PC-3 (cell line): ENCODE measurements at places on chromosomes 6 and 20. TPM values are rescaled to one million over a fixed set of nuclear protein-coding genes. Genes with fewer than 3 reads are reported as not detected.

DNA sequence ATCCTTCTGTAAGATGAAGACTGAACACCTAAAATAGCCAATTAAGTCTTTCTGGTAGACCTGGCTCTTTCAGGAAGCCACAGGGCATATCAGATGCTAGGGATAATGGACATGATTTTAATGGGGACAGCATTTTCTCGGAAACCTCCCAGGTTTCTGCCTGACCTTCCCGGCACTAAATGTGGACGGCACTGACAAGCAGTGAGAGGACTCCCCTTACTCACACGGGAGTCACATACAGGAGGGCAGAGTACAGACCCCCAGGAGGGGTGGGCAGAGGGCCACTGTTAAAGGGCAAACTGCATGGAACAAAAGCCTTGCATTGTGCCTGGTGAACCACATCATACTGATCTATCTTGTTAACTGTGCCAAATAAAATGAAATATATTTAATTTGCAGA, 19.9 kb downstream of the PSMG4 start:
- H3K27ac ChIP-seq = no peak overlapping the region
- peaks cover 24% of the 10 kb centered on the region for H3K4me1 ChIP-seq
- no peaks in the 10 kb centered on the region; the same call in 1 of the 2 replicates for H3K36me3 ChIP-seq
- H3K4me3 ChIP-seq = no peak overlapping the region
- no peak for DNase-seq

- no peak overlapping the region for H3K4me3 ChIP-seq
- no peaks in the 10 kb centered on the region for H3K27me3 ChIP-seq
- H3K4me1 ChIP-seq = no peaks in the 10 kb centered on the region
- no peaks in the 10 kb centered on the region for H3K36me3 ChIP-seq
Observed at GRCh38 chr20:37413379-37413778, 67.4 kb downstream of the SRC start.

The SASH1 gene
- 9.8 and 10.5 TPM in 2 replicates for total RNA-seq

DNA sequence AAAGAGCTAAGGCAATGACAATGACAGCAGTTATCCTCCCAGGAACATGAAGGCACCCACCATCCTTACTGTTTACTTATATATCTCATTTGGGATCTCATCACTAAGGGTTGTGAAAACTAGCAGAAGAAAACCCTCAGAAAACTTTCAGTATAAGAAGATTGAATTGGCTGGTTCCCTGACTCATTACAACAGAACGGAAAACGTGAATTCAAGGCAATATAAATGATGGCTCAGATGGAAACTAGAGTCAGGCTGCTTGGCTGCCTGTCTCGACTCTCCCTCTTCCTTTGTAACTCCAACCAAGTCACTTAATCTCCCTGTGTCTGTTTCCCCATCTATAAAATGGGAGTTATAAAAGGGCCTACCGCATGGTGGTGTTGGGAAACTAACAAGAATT, 387.1 kb upstream of the JARID2 start:
- H3K27me3 ChIP-seq = no peaks in the 10 kb centered on the region
- no peak overlapping the region for H3K4me3 ChIP-seq
- H3K27ac ChIP-seq = no peak overlapping the region
- no peaks in the 10 kb centered on the region for H3K4me1 ChIP-seq
- DNase-seq = no peak

DNA sequence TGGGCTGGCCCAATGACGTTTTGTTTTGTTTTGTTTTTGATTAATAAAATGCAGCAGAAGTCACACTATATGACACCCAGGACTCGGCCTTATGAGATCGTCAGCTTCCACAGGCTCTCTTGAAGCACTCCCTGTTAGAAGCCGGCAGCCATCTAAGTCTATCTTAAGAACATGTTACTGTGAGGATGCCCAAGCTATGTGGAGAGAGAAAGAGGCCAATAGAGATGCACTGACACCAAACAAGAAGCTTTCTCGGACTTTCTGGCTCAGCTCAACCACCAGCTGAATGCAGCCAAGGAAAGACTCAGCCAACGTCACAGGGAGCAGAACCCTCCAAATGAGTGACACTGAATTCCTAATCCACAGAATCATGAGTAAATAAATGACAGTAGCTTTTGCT, 14.0 kb downstream of the SGK1 start:
- no peaks in the 10 kb centered on the region for H3K36me3 ChIP-seq
- no peak overlapping the region for H3K4me3 ChIP-seq
- H3K4me1 ChIP-seq = no peaks in the 10 kb centered on the region
- no peaks in the 10 kb centered on the region for H3K27me3 ChIP-seq

The MATN4 gene
- total RNA-seq = 0.33 TPM in 1 of 2 replicates, not detected in the other

DNA sequence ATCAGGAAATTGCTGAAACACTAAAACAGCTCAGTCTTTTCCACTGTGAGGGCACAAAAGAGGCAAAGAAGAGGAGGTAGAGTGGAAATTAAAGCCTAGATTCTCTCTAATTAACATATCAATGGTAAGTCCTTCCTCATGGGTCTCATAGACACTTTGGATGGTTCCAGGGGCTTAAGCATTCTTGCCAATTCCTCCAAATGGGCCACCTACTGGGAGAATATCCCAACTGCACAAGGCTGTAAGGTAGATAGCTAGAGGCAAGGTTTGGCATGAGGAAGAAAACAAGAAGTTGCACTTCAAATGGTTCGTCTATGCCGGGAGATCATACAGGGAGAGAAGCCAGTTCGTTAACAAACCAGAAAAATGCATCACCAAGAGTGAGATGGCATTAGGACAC, 107.6 kb upstream of the KHDRBS2 start:
- no peak overlapping the region for H3K27ac ChIP-seq
- no peaks in the 10 kb centered on the region for H3K36me3 ChIP-seq
- no peaks in the 10 kb centered on the region for H3K27me3 ChIP-seq
- DNase-seq = no peak
- no peak overlapping the region for H3K4me3 ChIP-seq

The SIRPD gene
- total RNA-seq = 0.18 and 0.23 TPM in 2 replicates

The EMILIN3 gene
- total RNA-seq = not detected in 2 replicates

GRCh38 chr20:36179170-36179945, 24.8 kb downstream of the EPB41L1 start:
- no peaks in the 10 kb centered on the region for H3K27me3 ChIP-seq
- DNase-seq = no peak
- H3K27ac ChIP-seq = no peak overlapping the region

DNA sequence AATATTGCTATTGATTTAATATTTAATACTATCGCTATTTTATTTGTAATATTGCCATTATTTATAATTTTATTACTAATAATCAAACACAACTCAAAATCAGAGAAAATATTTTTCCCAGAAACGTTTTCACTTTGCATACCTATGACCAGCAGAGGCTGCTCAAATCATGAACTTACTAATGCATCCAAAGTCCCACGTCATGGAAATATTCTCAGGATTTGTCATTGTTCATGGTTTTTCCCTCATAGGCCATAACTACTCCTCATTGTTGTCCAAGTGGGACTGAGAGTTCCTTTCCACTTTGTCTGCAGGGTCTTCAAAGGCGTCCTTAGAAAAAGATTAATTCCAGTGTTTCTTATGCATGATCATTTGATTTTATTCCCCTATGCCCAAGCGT, 344.8 kb downstream of the THBS2 start:
- H3K27me3 ChIP-seq = no peaks in the 10 kb centered on the region
- H3K4me1 ChIP-seq = no peaks in the 10 kb centered on the region
- H3K27ac ChIP-seq = no peak overlapping the region
- H3K4me3 ChIP-seq = no peak overlapping the region
- DNase-seq = no peak

GRCh38 chr6:134173936-134174671, 121.7 kb upstream of the SLC2A12 start:
- H3K27me3 ChIP-seq = no peaks in the 10 kb centered on the region
- peaks cover 40% of the 10 kb centered on the region for H3K36me3 ChIP-seq
- peaks cover 7% of the 10 kb centered on the region; the same call in 1 of the 2 replicates for H3K4me1 ChIP-seq
- peak overlapping the region; percentile 95 for H3K4me3 ChIP-seq
- H3K27ac ChIP-seq = peak overlapping the region; percentile 50

DNA sequence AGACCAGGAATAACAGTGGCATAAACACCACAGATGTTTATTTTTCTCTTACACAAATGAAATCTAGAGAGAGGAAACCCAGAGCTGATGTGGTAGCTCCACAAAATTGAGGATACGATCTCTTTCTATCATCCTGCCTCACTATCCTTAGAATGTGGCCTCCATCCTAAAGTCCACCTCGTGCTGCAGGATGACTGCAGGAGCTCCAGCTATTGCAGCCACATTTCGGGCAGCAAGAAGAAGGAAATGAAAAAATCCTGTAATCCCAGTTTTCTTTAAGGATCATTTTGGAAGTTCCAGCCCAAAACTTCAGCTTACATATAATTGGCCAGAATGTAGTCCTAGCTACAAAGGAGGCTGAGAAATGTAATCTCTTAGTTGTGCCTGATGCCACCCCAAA, 41.2 kb upstream of the ARFGEF2 start:
- no peaks in the 10 kb centered on the region for H3K36me3 ChIP-seq
- H3K27me3 ChIP-seq = no peaks in the 10 kb centered on the region
- peaks cover 17% of the 10 kb centered on the region for H3K4me1 ChIP-seq
- no peak overlapping the region for H3K4me3 ChIP-seq
- DNase-seq = no peak

The SRC gene
- 55.6 and 82.1 TPM in 2 replicates for total RNA-seq

DNA sequence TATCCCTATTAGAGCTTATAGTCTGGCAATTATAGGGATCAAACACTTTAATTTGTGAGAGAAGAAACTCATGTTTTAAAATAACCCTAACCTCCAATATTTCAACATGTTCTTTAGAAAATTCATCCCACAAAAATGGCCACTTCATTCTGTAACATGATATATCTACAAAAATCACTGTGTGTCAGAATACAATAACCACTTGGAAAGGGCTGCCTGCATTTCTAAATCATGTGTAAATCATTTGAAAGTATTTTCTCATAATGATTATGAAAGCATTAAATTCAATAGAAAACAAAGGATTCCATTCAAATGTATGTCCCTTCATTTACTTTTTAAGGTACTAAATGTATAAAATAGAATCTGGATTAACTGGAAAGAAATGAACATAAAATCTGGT, 101.4 kb upstream of the NHSL1 start:
- peaks cover 10% of the 10 kb centered on the region for H3K4me1 ChIP-seq
- peak overlapping the region; percentile 38 for H3K27ac ChIP-seq
- H3K36me3 ChIP-seq = no peaks in the 10 kb centered on the region
- no peak overlapping the region for H3K4me3 ChIP-seq

DNA sequence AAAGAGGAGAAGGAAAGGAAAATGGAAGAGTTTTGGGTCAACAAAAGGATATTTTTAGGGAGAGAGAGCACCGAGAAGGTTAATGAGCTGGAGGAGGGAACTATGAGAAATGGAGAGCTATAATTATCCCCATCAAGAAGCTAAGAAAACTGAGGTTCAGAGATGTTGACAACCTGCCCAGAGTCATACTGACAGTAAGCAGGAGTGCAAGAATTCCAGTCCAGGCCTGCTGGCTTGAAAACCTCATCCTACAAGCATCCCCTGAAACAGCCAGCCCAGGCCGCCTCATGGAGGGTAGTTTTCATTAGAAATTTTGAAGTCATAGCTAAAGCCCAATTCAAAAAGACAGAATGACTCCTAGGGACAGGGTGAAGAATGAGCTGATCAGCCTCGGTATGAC, 172.1 kb upstream of the LRFN2 start:
- peaks cover 15% of the 10 kb centered on the region for H3K27me3 ChIP-seq
- DNase-seq = no peak
- H3K4me1 ChIP-seq = no peaks in the 10 kb centered on the region
- no peaks in the 10 kb centered on the region for H3K36me3 ChIP-seq
- no peak overlapping the region for H3K4me3 ChIP-seq

DNA sequence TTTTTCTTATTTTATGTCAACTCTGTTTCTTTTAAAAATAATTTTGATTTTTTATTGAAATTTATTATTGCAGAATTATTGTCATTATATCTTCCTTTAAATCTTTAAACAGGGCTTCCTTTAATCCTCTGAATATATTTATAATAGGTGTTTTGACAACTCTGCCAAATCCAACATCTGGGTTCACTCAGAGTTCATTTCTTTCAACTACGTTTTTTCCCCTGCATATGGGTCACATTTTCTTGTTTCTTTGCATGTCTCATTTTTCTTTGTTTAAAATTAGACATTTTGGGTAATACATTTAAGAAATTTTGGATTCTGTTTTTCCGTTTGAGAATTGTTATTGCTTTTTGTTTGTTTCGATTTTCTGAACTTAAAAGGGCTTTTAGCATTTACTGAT, 655.1 kb upstream of the CITED2 start:
- DNase-seq = no peak
- H3K27me3 ChIP-seq = no peaks in the 10 kb centered on the region
- H3K4me3 ChIP-seq = no peak overlapping the region
- no peaks in the 10 kb centered on the region for H3K36me3 ChIP-seq

The ECHDC1 gene
- total RNA-seq = 24.2 and 34.5 TPM in 2 replicates

- H3K27me3 ChIP-seq = no peaks in the 10 kb centered on the region
- H3K27ac ChIP-seq = no peak overlapping the region
- no peaks in the 10 kb centered on the region for H3K36me3 ChIP-seq
Observed at GRCh38 chr6:121451250-121451649, 15.8 kb downstream of the GJA1 start.

- peaks cover 48% of the 10 kb centered on the region for H3K4me1 ChIP-seq
- no peaks in the 10 kb centered on the region for H3K36me3 ChIP-seq
- no peak overlapping the region for H3K4me3 ChIP-seq
- H3K27me3 ChIP-seq = no peaks in the 10 kb centered on the region
Observed at GRCh38 chr6:113359155-113360140, 497.7 kb upstream of the MARCKS start.

DNA sequence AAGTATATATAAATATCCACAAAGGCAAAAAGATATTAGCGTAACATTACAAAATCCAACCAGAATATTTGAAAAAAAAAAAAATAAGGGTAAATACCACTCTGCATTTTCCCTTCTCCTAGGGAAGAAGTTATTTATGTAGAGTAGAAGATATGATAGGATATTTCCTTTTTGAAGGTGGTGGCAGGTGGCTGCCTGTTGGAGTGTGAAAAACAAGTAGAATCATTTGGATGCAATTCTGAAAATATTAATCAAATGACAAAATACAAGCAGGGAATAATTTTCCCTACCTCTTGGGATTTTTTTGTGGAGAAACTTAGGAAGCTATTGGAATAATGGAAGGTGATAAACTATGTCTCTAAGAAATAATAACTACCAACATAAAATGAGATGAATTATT, 62.5 kb upstream of the OGFRL1 start:
- DNase-seq = no peak
- H3K4me1 ChIP-seq = peaks cover 35% of the 10 kb centered on the region
- H3K27ac ChIP-seq = no peak overlapping the region
